ENCODE measurements at places on chromosomes 2 and 18.

- DNase-seq, result no peak
Measured at GRCh38 chr2:162337868-162338267, 6.1 kb upstream of the GCA start.

DNA sequence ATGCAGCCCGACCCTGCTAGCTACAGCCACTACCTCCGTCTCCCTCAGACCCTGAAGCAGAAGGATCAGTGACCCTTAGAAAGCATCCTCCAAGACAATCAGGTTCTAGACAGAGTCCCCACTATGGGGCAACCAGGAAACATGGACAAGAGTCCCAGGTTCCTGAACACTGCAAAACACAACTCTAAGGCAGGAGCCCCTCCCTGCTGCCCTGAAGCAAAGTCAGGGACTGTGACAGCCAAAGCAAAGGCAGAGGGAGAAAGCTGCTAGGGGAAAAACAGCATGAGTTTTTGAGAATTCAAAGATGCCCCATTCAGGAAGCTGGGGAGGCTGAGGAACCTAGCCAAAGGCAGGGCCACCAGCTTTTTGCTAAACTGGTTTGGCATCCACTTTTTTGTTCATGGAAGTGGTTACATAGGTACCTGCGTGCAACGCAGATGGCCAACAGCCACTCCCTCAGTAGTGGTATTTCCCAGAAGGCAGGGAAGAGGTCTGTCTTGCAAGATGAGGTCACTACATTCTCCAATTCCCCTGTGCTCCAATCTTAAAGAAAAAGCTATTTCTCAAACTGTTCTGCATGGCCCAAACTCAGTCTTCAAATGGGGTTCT lies 33.2 kb downstream of the MYO5B start:
- DNase-seq, result no peak

DNA sequence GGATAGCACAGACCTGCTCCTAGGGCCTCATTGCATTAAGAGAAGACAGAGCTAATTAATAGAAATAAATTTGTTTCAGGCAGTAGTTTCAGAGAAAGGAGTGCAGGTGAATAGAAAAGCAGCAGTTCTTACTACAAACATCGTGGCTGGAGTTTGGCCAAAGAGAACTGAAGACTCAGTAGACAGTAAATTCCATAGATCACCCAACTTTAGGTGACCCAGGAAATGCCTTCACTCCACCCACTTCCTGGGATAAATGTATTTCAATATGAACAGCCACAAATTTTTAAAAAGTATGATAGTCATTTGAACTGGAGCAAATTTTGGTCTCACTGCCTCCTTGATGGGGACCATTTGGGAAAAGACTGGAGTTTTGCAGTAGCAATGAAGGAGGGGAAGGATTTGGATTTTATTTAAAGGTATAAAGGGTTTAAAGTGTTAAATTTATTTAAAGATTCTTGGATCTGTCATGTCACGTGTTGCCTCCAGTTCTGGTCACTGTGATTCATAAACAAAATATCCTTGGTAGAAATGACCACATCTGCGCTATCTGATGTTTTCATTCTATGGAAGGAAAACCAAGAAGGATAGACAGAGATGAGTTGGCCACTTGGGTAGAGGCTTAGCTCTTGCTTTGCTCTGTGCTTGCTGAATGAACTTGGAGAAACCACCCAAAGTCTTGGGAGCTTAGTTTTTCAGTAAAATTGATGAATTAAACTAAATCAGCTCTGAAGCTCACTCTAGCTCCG lies 390.2 kb downstream of the THSD7B start:
- DNase-seq, result no peak

- peak; percentile 5 for DNase-seq
Measured at GRCh38 chr2:236882930-236883329, 202.8 kb upstream of the COPS8 start.

DNA sequence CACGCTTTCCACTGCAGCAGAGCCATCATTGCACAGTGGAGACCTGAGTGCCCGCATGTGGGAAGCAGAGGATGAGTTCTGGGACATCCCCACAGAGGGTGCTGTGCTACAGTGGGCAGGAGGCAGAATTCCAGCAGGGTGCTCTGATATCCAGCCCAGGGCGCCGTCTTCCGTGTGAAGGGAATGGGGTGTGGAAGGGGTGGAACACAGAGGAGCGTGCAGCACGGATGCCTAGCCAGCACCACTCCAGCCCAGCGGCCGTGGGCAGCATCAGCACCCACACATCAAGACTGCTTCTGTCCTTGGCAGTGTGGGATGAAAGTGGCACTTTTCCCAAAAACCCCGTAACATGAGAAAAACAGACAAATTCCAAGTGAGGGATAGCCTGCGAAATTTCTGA lies 134.3 kb downstream of the ZNF236 start:
- no peak for DNase-seq

GRCh38 chr2:216541505-216541904 lies 42.9 kb downstream of the RPL37A start:
- peak; percentile 49 for DNase-seq

- DNase-seq, result no peak
Measured at GRCh38 chr2:29808321-29808720, 113.1 kb downstream of the ALK start.

DNA sequence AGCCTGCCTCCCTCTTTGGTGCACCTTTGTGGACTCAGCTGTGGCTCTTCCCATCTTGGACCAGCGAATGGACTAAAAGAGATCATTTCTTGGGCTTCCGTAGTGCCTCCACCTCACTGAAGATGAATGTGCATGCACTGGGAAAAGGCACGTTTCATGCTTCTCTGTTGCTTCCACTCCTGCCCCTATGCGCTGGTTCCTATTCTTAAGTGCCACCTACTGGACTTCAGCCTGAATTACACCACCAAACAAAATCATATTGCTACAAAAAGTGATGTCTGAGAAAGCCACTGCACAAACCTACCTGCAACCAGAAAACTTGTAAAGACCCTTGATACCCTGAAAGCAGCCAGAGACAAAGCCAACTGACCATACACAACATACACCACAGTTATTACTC lies 695.6 kb downstream of the TSN start:
- DNase-seq, result peak; percentile 21

- peak; percentile 65 for DNase-seq
Measured at GRCh38 chr2:43356774-43357173, 130.4 kb upstream of the ZFP36L2 start.

DNA sequence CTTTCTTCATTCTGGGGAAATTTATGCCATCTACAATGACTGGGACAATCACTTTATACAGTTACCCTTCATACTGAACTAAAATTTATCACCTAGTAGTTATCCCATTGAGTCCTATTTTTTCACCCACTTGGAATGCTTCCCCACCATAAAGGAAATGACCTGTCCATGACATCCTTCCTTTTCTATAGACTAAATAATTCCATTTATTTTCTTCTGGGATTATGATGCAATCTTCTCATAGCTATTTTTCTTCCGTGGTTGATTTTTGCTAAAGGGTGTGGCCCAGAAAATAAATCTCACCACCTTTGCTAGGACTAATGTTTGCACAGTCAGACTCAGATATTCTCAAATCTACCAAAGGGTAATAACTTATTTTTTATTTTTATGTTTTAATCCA lies 186.1 kb upstream of the NRXN1 start:
- no peak for DNase-seq

GRCh38 chr2:97983698-97984097 lies 12.1 kb downstream of the TMEM131 start:
- DNase-seq, result no peak

GRCh38 chr2:179842498-179843153 lies 18.8 kb downstream of the ZNF385B start:
- peak; percentile 13 for DNase-seq

DNA sequence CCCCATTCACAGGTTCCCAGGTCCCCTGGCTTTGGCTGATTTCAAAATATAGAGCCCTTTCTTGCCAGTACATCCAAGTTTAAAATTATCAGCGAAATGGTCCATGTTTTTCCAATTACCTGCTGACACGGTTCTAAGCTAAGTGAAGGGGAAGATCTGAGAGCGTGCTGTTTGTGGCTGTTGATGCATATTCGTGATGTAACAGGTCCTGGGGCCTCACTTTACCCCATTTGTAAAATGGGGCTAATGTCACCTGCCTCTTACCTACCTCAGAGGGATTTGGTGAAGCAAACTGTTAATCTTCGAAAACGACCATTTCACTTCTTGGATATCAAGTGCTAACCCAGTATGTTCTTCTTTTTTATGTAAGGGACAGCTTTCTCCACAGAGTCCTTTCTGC lies 33.0 kb downstream of the SLC1A4 start:
- no peak for DNase-seq

DNA sequence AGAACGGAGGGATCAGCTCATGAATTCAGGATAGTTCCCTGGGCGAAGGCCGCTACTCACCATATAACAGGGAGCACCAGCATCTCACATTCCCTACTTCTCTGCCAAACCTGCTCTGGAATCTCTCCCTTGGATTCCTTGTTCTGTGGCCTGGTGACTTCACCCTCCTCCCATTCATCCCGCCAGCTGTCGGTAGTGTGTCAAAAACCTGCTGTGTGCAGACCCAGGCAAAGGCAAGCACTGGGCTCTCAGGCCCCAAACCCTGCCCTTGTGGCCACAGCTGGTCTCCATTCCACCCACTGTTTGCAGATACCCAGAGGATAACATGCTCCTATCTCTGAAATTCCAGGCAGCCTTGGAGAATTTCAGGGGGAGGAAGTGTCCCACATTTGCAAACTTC lies 151.6 kb downstream of the CAPN13 start:
- peak; percentile 56 for DNase-seq

DNA sequence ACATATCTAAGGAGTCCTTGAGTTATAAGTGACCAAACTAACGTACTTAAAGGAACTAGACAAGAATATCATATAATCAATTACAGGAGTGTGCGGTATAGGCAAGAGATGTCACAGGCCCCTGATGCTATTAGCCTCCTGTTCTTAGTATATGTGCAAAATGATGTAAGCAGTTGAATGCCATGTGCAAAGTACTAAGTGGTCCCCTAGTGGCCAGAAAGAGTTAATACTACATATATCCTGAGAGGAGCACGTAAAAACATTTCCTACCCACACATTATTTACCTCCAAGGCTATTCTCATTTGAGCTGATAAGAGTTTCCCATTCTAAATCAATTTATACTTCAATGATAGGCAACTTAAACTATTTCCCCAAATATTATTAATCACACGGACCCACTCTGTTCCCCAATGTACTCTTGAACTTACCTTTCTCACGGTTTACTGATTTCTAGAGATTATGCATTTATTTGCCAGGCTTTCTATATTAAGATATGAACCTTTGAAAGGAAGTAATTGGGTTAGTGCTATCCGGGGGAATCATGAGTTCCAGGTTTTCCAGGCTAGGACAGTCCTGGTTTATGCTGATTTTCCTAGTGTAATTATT lies 158.0 kb upstream of the KLHL14 start:
- peak; percentile 60 for DNase-seq

- DNase-seq, result no peak
Measured at GRCh38 chr2:120905824-120906571, 170.3 kb downstream of the GLI2 start.

DNA sequence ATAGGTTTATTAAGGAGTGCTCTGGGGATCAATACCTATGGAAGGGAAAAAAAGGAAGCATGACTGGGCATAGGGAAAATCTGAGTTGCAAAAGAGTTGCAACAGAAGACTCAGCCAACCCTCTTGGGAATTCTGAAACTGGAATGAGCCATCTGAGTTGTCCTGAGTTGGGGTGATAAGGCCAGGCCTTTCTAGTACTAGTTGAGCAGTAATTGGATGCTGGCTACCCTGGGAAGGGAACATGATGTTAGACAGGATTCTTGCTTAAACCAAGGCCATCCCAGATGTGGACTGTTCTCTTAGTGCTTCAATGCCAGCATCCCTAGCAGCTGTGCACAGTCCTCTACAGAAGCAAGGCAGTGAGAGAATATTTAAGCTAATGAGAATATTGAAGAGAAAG lies 348.8 kb upstream of the GULP1 start:
- DNase-seq, result peak; percentile 9

- DNase-seq, result no peak
Measured at GRCh38 chr2:138474100-138474825, 27.3 kb upstream of the SPOPL start.

GRCh38 chr2:134988994-134989605 lies 58.1 kb downstream of the MAP3K19 start:
- DNase-seq, result peak; percentile 45

- DNase-seq, result no peak
Measured at GRCh38 chr18:9765501-9765900, 57.4 kb downstream of the RAB31 start.

GRCh38 chr2:74418312-74418711 lies 3.1 kb downstream of the C2orf81 start:
- DNase-seq, result no peak

DNA sequence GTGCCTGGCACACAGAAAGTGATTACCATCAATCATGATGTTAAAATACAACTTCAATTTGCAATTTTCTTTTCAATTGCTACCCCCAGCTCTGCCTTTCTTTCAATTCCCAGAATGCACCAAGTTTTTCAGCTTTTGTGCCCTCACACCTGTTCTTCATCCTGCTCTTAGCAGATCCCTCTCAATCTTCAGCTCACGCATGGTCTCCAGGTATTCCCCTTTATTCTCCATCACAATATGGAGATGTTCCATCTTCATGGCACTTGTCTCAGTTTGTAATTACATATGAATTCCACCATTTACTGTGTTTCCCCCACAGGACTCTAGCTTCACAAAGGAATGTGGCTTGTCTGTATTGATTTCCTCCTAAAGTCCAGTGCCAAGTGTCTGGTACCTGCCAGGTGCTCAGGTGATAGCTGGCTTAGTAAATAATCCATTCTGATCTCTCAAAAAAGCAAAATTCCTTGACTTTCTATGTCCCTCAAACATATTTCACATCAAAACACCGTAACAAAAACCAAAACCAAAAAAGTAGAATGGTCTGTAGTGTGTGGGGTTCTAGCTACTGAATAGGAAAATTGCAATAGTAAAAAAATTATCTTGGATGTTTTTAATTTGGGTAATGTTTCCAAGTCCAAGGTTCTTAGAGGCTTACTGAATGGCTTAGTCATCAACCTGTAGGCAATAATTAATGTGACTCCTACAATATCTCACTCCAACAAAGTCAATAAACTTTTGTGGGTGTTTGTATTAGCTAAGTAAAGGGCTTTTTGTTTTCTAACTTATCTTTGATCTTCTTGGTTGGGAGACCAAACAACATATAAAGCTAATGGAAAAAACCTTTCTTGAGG lies 2.9 kb upstream of the INSIG2 start:
- DNase-seq, result no peak

DNA sequence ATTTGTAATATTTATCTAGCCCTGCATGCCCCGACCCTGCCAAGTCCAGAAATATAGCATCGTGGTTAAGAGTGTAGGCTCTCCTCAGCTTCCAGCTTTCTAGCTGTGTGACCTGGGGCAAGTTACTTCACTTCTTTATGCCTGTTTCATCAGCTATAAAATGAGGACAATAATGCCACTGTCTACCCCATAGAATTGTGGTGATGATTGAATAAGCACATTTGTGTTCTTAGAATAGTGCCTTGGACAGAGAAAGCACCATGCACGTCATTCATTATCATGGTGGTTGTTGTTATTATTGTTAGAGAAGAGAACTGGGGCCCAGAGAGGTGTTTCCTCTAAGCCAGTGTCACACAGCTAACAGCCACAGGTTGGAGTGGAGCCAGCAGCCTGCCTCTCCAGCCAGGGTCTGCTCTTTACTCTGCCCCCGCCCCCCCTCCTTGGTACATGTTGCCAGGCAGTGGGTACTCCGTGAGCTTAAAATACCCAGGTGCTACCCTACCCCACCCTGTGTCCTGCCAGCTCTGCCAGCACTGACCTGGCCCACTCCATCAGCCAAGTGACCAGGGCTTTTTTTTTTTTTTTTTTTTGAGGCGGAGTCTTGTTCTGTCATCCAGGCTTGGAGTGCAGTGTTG lies 202.1 kb downstream of the CTIF start:
- no peak for DNase-seq

All from amniotic epithelial cell (primary cell).